Panc1 (cell line): ENCODE measurements at places on chromosomes 7 and 10. TPM values are rescaled to one million over a fixed set of nuclear protein-coding genes. Genes with fewer than 3 reads are reported as not detected.
A peak's percentile ranks its signal among the peaks of the same experiment; 100 is the strongest.

TMEM139 gene
- 2.0 TPM for total RNA-seq

GRCh38 chr10:30793093-30793492 lies 163.5 kb upstream of the LYZL2 start:
- DNase-seq, result no peak
- no peak overlapping the region for H3K4me3 ChIP-seq
- H3K27me3 ChIP-seq, result no peaks in the 10 kb centered on the region
- H3K36me3 ChIP-seq, result no peaks in the 10 kb centered on the region
- no peaks in the 10 kb centered on the region for H3K4me1 ChIP-seq
- H3K27ac ChIP-seq, result no peak overlapping the region

- DNase-seq, result no peak
- no peak overlapping the region for H3K4me3 ChIP-seq
- no peaks in the 10 kb centered on the region for H3K36me3 ChIP-seq
- H3K27ac ChIP-seq, result no peak overlapping the region
- H3K27me3 ChIP-seq, result no peaks in the 10 kb centered on the region
Observed at GRCh38 chr10:25820472-25820871, 113.6 kb upstream of the MYO3A start.

DNA sequence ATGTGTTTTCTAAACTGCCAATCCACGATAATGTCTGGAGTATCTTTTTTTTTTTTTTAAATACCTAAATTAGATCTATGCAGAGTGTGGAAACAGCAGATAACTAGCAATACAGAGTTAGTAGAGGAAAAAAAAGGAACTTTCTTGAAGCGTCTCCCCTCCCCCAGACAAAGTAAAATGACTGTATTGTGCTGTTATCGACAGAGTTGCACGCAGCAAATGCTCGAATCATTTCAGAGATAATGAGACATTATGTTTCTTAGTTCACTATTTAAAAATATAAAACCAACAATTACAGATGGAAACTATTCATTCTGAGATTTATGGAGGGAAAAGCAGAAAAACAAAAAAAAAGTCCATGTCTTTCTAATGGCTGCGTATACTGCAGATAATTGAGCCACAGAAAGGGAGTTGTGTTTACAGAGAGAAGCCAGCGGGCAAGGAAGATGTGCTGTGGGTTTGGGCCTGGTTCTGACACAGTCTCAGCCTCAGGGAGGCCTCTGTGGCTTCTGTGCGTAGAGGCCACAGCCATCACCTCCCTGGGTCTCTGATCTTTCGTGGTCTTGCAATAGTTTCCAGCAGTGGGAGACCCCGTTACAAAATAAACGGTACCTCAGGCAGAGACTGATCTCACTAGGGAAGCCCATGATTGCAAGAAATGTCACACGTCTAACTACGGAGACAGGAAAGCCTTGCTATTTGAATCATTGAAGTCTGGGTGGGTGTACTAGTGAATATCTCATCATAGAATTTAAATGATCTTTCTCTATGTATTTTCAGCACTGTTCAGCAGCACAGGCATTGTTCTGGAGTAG lies 19.1 kb upstream of the KLF6 start:
- no peak overlapping the region for H3K4me3 ChIP-seq
- H3K27ac ChIP-seq, result peak overlapping the region; percentile 87
- peaks cover 63% of the 10 kb centered on the region for H3K4me1 ChIP-seq
- H3K36me3 ChIP-seq, result no peaks in the 10 kb centered on the region
- no peak for DNase-seq
- H3K27me3 ChIP-seq, result no peaks in the 10 kb centered on the region

DNA sequence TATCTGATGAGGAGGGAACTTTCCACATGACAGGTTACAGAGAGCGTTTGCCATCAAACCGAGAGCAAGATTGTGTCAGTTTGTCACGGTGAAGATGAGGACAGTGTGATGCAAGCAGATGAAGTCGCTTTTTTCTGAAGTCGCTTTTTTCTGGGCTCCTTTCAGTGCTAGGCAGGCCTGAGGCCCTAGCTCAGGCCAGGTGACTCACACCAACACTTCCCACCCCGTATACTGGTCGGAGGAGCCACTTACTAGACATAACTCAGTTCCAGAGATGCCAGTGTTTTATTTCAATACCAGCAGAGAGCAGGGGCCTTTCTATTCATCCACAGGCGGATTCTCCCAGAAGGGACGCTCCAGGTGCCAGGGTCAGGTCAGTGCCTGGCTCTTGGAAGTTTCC lies 58.9 kb downstream of the SFMBT2 start:
- no peak overlapping the region for H3K27ac ChIP-seq
- H3K4me3 ChIP-seq, result no peak overlapping the region
- DNase-seq, result no peak
- H3K4me1 ChIP-seq, result no peaks in the 10 kb centered on the region
- no peaks in the 10 kb centered on the region for H3K36me3 ChIP-seq

DNA sequence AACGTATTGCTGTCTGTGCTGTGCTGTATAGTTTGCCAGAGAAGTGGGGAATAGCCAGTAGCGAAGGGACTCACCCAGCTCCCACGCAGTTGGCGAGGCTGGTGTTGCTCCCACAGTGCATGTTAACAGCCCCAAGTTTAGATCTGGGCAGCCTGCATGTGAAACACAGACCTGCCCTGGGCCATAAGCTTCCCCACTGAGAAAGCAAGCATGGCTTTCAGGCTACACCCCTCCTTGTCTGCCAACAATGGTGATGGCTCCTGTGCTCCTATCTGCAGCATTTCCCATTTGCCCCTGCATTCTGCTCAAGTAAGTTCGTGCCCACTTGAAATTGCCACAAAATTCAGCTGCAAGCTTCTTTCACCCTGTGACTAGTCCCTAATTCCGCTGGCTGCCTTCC lies 57.5 kb downstream of the IPMK start:
- no peak overlapping the region for H3K4me3 ChIP-seq
- H3K36me3 ChIP-seq, result no peaks in the 10 kb centered on the region
- no peaks in the 10 kb centered on the region for H3K4me1 ChIP-seq
- DNase-seq, result no peak
- no peaks in the 10 kb centered on the region for H3K27me3 ChIP-seq
